ENCODE measurements at places on chromosomes 12 and 14.

DNA sequence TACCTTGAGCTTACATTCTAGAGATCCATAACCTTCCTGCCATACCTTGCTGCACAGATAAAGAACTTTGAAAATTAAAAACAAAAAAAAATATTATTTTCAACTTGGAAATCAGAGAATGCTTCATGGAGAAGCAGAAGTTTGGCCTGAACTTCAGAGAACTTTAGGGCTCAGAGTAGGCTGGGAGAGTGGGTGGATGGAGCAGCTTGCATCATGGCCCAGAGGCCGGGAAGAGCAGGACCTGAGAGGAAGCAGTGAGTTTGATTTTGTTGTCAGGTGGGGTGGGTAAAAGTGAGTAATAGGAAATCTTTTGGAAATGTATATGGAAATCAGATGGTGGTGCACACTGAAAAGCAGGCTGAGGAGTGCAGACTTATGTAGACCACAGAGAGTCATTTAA lies 228.5 kb upstream of the KRR1 start:
- no peak for DNase-seq

GRCh38 chr12:108712925-108713203 lies 18.5 kb downstream of the CORO1C start:
- no peak for DNase-seq

- DNase-seq = no peak
These were observed 47.8 kb upstream of the TBPL2 start for GRCh38 chr14:55488204-55488603.

- DNase-seq = no peak
These were observed 12.4 kb downstream of the ATF7 start for GRCh38 chr12:53613821-53614220.

DNA sequence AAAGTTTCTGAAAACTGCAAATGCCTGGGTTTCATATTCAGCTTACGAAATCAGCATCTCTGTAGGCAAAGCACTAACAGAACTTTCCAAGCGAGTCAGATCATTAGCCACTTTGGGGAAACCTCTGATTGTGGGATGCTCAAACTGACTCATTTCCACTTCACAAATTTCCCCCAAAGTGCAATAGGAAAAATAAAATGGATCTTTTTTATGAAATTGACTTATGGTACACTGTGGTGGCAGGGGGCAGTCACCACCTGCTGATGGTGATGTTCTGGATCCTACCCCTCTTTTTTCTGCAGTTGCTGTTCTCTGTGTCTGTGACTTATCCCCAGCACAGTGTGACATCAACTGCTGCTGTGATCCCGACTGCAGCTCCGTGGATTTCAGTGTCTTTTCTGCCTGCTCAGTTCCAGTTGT lies 5.6 kb downstream of the TCTN1 start:
- DNase-seq = peak; percentile 19

DNA sequence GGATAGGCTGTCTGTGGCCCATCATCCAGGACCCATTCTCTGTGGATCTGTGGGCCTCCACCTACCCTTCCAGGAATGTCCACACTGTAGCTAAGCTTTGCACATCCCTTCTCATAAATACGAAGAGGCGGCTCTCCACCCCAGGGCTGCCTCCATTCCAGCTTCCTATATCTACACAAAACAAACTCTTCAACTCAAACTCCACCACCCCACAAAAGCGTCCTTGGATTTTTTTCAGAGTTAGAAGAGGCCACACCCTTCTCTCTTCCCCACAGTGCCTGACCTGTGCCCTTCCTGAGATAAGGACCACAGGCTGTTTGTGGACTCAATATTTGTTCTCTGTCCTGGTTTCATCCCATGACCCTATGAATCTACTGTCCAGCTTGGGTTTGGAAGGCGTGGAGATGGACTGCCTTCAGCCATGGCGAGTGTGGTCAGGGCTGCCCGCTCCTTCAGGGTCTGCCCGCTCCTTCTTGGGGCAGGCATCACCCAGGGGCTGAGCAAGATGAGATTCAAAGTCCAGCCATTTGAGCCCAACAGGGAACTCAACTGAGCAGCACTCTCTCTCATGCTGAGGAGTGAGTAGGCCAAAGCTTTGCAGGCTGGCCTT lies 13.0 kb upstream of the SERPINA12 start:
- DNase-seq = no peak

Data from CD8-positive, alpha-beta T cell (primary cell).